ENCODE measurements at places on chromosomes 16 and 17. TPM values are rescaled to one million over a fixed set of nuclear protein-coding genes. Genes with fewer than 3 reads are reported as not detected.

The STX1B gene
- total RNA-seq = 2.2 TPM

DNA sequence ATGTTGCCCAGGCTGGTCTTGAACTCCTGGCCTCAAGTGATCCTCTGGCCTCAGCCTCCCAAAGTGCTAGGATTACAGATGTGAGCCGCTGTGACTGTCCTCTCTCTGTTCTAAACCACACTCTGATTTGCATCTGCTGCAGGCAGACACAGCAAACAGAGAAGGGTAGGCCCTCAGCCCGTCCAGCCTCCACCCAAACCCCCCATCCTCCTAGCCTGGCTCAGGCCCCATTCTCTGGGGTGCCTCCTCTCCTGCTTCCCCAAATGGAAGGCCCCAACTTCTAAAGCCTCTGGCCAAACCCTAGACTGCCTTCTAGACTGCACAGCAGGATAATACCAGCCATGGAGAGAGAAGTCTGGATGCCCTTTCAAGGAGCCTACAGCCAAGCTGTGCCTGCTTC, 4.1 kb upstream of the GFAP start:
- DNase-seq = no peak

GRCh38 chr16:72018470-72018869, 9.9 kb downstream of the DHODH start:
- no peak for DNase-seq

- DNase-seq = peak; percentile 43
Measured at GRCh38 chr16:85222155-85222863, 110.0 kb upstream of the CIBAR2 start.

Measured in fibroblast of villous mesenchyme (primary cell).